ENCODE measurements at places on chromosomes 11 and 22.

DNA sequence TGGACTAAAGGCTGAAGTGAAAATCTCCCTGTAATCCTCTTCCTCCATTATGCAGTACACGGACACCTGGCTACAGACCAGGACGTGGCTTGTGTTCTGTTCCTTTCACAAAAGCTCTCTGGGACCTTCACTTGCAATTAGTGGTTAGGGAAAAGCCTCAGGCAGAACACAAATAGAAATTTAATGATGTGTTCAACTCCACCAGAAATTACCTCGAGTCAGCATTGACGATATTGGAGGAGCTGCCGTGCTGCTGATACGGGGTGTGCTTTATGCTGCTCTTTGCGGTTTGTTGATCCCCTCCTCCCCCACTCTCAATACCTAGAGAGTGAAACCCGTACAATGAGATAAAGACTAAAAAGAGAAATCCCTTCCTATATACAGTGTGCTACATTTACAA, 48.9 kb downstream of the POLD3 start:
- peak; percentile 55 for DNase-seq

GRCh38 chr11:77959434-77959833, 35.0 kb downstream of the INTS4 start:
- no peak for DNase-seq

GRCh38 chr11:11640996-11641395, 19.2 kb upstream of the GALNT18 start:
- no peak for DNase-seq

- DNase-seq: no peak
Observed at GRCh38 chr11:102386136-102386734, 39.2 kb downstream of the BIRC2 start.

- DNase-seq: no peak
Observed at GRCh38 chr11:133206313-133207005, 325.8 kb downstream of the OPCML start.

- no peak for DNase-seq
Observed at GRCh38 chr11:2517386-2518064, 72.7 kb downstream of the KCNQ1 start.

GRCh38 chr22:30640839-30641430, 5.4 kb downstream of the SLC35E4 start:
- DNase-seq: no peak

DNA sequence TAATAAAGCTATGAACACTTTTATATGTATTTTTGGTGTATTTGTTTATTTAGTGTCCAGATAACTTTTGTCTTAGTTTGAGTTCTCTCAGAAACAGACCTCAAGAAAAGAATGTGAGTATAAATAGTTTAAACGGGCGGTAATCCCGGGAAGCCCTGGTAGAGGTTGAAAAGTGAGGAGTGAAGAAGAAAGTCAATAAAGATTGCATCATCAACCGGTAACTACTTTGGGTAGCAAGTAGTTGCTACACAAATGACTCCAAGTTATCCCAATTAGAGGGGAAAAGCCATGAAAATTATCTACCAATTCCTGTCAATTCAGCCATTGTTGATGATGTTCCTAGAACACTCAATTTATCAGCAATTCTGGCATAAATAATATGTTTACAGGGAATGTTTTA, 870.3 kb upstream of the RAG2 start:
- DNase-seq: no peak

All from HAP-1 (cell line).